ENCODE measurements at places on chromosomes 13 and 19. TPM values are rescaled to one million over a fixed set of nuclear protein-coding genes. Genes with fewer than 3 reads are reported as not detected.

FLT1 gene
- 29.9 TPM for total RNA-seq

ERFL gene
- 2.3 TPM for total RNA-seq

DNA sequence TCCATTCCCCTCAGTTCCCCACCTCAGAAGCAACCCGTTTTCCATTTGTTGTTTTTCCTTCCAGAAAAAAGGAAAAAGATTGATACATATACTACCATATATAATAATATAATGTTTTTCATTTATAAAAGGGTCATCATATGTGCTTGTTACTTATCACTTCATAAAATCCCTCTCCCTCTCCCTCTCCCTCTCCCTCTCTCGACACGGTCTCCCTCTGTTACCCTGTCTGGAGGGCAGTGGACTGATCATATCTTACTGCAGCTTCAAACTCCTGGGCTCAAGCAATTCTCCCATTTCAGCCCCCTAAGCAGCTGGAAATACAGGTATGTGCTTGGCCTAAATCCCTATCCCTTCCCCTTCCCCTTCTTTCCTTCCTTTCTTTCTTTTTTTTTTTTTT is 17.1 kb downstream of the PNMA8A start:
- no peak overlapping the region for H3K27ac ChIP-seq
- no peak overlapping the region for H3K4me3 ChIP-seq
- H3K36me3 ChIP-seq: no peaks in the 10 kb centered on the region
- no peaks in the 10 kb centered on the region for H3K4me1 ChIP-seq

GRCh38 chr19:40549007-40549708 is 27.5 kb upstream of the SHKBP1 start:
- H3K27ac ChIP-seq: no peak overlapping the region
- peaks cover 36% of the 10 kb centered on the region for H3K27me3 ChIP-seq
- no peaks in the 10 kb centered on the region for H3K36me3 ChIP-seq
- H3K4me1 ChIP-seq: peaks cover 11% of the 10 kb centered on the region
- no peak overlapping the region for H3K4me3 ChIP-seq

Measured in activated T-helper 2 cell treated with anti-CD3 and anti-CD28 coated beads, Interferon-gamma antibody, Interleukin-2, Interleukin-4, amounts not matched to agents 10 μg/mL and 5 μg/mL and 100 μg/mL, durations not matched to agents 14 hours and 24 hours and 36 hours (primary cell).